ENCODE measurements at places on chromosomes 2 and 18.

DNA sequence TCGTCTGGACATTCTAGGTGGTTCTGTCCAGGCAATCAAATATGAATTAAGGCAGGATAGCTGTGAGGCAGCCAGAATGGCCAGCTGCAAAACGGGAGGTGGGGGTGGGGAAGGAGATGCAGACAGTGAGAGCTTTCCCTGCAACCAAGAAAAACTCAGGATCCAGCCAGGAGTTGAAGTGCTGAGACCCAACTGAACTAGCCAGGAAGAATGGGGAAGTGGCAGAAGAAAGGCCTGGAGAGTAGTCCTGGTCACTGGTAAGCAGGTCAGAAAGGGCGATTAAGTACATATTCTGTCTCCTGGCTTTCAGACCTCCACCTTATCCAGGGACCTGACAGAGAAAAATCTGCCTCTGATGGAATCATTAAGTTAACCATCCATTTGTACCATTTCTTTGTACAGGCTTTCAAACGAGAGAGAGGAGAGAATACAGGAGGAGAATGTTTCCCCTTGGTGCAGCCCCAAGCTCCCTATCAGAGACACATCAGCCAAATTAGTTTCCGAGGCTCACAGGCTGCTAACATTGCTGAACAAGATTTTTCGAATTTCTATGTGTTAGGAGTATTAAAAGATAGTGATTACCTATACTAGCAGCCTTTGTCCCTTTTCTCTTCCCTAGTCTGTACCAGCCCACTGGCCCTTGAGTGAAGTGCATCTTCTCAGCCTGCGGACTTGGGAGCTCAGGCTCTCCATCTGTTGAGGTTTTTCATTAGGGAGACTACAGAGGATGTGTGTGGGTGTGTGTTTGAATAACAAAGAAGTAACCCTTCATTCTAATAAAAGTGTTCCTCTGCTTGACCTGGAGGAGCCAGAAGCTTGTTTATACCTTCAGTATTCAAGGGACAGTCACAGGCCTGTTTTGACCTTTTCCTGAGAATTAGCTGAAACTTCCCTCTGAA is 12.5 kb upstream of the HOXD1 start:
- DNase-seq, result no peak

GRCh38 chr18:22556222-22557167 is 138.8 kb upstream of the CTAGE1 start:
- DNase-seq, result no peak

DNA sequence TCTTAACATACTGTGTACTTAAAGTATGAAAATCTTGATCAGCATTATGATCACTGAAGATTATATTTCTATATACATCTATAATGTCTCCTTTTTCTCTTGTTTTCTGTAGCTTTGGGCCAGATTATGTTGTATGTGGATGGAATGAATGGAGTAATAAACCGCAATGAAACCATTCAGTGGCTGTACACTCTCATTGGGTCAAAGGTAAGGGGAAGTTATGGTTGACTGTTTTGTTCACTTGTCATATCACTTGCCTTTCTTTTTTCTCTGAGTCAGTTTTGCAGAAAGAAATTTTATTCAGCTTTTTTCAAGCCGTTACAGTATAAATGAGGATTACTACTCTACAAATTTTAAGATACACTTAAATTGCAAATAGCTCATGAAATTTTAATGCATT is 252.5 kb downstream of the TPGS2 start:
- DNase-seq, result no peak

DNA sequence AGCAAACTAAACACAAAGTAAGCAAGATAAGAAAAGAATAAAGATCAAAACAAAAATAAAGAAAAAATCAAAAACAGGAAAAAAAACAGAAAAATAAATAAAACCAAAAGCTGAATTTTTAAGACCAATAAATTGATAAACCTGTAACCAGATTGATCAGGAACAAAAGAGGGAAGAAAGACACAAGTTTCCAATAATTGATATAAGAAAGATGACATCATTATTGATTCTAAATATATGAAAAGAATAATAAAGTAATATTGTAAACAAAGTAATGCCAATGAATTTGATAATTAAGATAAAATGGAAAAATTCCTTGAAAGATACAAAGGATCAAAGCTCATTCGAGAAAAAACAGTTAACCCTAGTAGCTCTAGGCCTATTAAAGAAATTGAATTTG is 394.6 kb upstream of the LRATD1 start:
- no peak for DNase-seq

DNA sequence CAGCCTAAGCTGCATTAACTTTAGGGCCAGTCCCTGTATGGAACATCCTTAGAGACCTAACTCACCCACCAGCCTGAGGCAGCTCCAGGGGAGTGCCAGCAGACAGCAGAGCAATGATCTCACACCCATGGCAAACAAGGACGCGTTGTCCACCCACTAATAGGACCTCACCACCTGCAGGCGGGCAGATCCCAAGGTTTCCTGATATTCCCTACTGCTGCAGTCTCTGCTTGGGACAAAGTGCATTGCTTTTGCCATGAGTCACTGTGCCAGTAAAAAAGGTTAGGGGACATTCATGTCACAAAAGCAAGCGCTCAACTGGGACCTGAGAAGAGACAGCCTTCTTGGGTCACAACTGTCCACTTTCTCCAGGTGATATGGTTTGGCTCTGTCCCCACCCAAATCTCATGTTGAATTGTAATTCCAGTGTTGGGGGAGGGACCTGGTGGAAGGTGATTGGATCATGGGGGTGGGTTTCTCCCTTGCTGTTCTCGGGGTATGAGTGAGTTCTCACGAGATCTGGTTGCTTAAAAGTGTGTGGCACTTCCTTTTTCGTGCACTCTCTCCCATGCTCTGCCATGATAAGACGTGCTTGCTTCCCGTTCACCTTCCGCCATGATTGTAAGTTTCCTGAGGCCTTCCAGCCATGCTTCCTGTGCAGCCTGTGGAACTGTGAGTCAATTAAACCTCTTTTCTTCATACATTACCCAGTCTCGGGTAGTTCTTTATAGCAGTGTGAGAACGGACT is 160.2 kb downstream of the MIB1 start:
- DNase-seq, result no peak

Data from CD4-positive, alpha-beta T cell treated with Interleukin-4 for 1 hour (primary cell).